H54 (cell line): ENCODE measurements at places on chromosomes 13 and 19.
A peak's percentile ranks its signal among the peaks of the same experiment; 100 is the strongest.

GRCh38 chr19:12873891-12874745, 7.1 kb downstream of the DNASE2 start:
- DNase-seq = no peak

DNA sequence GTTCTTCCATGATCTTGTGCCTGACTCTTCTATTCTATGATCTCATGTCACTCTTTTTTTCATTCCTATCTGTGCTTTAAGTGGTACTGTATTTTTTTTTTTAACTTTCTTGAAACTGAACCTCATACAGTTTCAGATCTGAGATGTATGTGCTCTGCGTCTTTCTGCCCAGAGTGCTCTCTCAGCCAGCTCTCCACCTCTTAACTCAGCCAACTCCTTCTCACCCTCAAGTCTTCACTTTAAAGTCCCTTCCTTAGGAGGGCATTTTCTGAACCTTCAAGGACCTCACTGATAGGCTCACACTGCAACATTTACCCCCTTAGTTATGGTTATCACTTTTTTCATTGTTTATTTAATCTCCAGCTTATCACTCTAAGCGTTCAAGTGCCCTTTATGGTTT, 158.7 kb downstream of the IRS2 start:
- DNase-seq = no peak

- DNase-seq = no peak
Measured at GRCh38 chr13:40211586-40211968, 454.9 kb downstream of the FOXO1 start.

GRCh38 chr19:47512948-47513319, 1.9 kb downstream of the NAPA start:
- DNase-seq = no peak

GRCh38 chr19:1392407-1392806, 8.7 kb downstream of the NDUFS7 start:
- DNase-seq = no peak

DNA sequence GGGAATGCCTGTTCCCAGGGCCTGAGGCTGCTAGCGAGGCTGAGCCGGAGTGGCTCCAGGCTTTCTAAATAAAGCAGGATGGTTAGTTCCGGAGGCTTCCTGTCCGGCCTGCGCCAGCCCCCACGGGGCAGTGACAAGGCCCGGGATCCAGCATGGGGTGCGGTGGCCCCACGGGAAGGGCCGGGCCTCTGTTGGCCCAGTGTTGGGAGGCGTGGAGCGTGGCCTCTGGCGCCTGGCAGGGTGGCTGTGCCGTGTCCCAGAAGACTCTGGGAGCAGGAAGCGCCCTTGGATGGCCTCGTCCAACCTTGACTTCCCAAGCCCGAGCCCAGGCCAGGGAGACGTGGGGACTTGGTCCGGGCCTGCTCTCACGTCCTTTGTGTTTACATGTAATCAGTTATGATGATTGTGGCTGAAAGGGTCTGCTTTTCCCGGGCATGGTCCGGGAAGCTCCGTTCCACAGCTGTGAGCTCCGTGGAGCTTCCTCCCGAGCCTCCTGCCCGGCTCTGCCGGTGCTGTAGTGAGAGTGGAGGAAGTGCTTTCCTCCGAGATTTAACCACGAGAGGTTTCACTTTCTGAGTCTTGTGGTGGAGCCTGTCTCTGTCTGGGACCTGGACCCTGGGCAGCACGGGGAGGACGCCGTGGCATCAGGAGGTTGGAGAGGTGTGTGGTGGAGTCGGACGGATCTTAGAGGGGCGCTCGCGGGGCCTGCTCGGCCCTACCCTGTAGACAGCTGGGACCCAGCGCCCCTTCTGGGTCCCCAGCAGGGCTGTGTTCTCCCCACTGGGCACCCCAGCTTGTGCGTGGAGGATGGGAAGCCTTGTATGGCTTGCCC, 4.6 kb downstream of the GNA11 start:
- DNase-seq = no peak

DNA sequence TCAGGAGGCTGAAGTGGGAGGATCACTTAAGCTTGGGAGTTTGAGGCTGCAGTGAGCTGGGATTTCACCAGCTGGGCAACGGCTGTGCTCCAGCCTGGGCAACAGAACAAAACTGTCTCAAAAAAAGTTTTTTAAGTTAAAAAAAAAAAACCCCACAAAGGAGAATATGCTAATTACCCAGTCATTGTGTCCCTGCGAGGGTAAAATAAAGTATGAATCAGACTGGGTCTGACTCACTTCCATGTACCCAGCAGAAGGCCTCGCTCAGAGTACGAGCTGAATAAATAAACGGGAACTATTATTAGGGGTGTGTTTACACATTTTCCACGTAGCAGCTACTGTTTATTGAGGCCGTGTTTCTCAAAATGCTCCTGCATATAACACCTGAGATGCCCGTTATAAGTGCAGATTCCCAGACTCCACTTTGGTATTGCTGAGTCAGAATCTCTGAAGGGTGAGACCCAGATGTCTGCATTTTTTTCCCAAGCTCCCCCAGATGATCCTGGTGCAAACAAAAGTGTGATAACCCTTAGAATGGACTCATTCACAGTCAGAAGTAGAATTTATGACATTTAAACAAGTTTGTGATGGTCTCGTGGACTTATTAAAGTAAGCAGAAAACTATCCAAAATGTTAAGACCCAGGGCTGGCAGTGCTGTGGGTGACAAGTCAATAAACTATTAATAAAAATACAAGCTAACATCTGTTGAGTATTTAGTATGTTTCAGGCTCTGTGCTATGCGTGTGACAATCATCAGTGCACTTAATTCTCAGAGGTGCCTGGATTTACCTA, 28.2 kb downstream of the KCNC3 start:
- DNase-seq = peak; percentile 85

GRCh38 chr13:48457578-48458242, 44.8 kb upstream of the LPAR6 start:
- DNase-seq = no peak

GRCh38 chr19:41876847-41877832, at the start of gene CD79A:
CD79A (plus strand) TSS chr19:41877279; CDS start chr19:41877305, 26 bp downstream.
- no peak for DNase-seq

GRCh38 chr13:20506696-20507095, 19.0 kb downstream of the CRYL1 start:
- no peak for DNase-seq

DNA sequence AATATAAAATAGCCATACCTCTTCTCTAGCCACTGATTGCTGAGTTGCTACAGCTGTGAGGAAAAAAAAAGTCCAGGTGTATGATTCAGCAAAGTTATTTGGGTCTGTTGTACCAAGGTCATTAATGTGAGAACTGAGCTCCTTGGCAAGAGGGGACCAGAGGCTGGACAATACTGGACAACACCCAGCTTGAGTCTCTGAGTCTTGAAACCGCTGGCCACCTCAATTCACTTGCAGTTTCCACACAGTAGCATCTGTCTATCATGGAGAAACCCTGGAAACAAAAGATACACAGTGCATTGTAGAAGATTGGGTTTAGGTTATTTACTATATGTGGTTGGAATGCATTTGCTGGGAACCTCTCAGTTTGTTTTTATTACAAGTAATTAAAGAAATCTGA, 60.4 kb downstream of the WDFY2 start:
- no peak for DNase-seq

- DNase-seq = no peak
Measured at GRCh38 chr13:78602561-78603239, 652 bp downstream of the POU4F1 start.

- peak; percentile 62 for DNase-seq
Measured at GRCh38 chr19:35949131-35949530, 13.0 kb downstream of the LRFN3 start.

GRCh38 chr13:95745289-95745688, 68.3 kb downstream of the DNAJC3 start:
- no peak for DNase-seq

DNA sequence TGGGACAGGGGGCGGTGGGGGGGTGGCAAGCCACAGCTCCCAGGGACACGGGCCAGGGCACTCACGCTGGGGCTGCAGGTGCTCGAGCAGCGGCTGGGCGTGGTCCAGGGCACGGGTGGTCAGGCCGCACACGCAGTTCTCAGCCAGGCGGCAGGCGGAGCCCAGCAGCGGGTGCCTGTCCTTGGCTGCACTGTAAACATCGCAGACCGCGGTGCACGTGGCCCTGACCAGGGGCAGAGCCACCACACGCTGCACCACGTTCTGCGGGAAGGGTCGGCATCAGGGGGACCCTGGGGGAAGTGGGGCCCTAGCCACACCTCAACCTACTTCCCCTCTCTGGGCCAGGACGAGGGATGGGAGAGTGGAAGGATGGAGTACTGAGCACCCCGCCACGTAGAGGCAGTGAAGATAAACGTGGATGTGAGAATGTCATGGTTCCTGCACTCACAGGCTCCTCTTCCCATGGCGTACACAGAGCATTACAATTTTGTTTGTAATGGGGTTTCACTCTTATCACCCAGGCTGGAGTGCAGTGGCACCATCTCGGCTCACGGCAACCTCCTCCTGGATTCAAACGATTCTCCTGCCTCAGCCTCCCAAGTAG, 3.4 kb downstream of the PLIN5 start:
- DNase-seq = no peak

GRCh38 chr19:19866611-19867248, 1.0 kb downstream of the ZNF253 start:
- no peak for DNase-seq

GRCh38 chr13:91904005-91904404, 505.6 kb downstream of the GPC5 start:
- DNase-seq = no peak

- DNase-seq = no peak
Measured at GRCh38 chr13:48749144-48749543, 95.4 kb downstream of the CYSLTR2 start.

DNA sequence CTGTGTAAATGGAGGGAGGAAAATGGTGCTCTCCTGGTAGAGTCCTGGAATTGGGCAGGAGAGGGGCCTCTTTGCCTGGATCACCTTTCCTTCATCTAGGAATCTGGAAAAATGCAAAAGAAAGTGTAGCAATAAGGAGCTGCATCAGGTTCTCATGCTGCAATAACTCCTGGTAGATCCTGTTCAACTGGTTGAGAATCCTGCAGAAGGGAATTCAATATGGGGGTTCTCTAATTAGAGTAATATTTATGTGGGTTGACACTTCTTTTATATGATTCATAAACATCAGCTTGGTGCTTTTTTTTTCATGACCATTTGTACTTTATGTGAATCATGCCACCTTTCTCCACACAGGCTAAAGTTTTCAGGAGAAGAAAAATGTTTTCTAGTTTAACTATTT, 9.5 kb upstream of the NUDT15 start:
- no peak for DNase-seq

GRCh38 chr19:4749870-4750590, 26.4 kb upstream of the DPP9 start:
- DNase-seq = no peak

DNA sequence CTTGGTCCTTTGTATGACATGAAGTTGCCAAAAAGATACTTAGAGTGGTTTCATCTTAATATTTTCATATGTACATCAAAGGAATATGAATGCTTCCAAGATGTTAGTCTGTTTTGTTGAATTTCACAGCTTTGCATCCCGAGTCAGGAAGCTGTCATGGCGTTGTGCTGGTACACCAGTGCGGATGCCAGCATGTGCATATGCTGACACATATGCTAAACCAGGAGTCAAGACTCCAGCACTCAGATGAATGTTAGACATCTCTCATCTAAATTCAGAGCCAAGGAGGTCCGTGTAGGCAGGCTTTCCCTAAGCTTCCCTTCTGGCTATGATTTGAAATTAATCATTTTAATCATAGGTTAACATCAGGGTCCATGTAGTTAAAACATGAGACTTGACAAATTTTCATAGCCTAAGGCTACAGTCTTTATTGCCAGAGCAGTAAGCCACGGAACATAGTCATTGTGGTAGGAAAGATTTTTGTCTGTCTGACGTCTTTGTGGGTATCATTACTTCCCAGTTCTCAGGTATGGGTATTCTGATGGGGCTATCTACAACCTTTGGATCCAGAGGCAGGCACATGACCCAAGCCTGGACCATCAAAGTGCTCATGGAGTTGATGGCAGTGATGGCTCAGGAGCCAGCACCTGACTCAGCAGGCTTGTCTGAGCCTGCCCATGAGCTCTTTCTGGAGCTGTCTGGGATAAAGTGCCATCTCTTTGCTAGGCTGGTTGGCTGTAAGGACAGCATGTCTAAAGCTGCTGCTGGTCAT, 246.1 kb downstream of the KCNRG start:
- DNase-seq = no peak

- DNase-seq = no peak
Measured at GRCh38 chr19:15120135-15121026, 13.2 kb downstream of the SYDE1 start.

GRCh38 chr19:3785451-3785937, 687 bp downstream of the MATK start:
- DNase-seq = no peak

DNA sequence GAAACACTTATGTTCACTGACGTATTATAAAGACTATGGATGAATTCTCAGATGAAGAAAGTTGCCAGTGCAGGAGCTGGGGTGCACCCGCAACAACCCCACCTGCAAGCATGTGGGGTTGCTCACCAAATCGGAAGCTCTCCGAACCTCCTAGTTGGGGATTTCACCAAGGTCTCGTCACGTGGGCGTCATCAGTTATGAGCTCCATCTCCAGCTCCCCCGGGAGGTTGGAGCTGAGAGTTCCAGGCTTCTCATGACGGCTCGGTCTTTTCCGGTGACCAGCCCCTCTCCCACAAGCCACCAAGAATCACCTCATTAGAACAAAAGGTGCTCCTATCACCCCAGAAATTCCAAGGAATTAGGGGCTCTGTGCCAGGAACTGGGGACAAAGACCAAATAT, 46.1 kb upstream of the TUBGCP3 start:
- DNase-seq = no peak

GRCh38 chr19:35169221-35169995, 14.9 kb downstream of the FXYD5 start:
- DNase-seq = no peak

DNA sequence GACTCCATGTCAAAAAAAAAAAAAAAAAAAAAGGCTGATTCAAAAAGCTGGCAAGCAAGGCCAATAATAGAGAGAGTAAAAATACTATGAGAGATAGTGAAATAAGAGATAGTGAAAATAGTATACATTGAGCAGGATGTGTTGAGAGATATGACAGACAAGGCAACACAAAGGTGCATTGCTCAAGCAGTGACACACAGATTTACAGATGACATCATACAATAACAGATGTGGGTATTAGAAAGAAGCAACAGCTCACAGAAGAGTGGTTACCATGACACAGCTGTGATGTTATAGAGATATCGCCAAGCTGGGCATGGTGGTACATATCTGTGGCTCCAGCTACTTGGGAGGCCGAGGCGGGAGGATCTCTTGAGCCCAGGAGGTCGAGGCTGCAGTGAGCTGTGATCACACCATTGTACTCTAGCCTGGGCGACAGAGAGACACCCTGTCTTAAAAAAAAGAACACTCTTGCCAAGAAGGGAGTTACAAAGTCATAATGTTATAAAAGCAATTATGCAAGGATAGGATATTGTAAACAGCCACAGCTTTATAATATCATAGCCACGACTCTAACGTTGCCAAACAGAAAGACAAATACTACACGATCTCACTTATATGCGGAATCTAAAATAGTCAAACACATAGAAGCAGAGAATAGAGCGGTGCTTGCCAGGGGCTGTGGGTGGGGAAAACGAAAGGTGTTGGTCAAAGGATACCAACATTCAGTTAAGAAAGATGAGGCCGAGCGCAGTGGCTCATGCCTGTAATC, 10.3 kb downstream of the TNFSF9 start:
- no peak for DNase-seq

- DNase-seq = no peak
Measured at GRCh38 chr13:22009937-22010336, 339.1 kb downstream of the FGF9 start.
